ENCODE measurements at places on chromosomes 16 and 17.
A peak's percentile ranks its signal among the peaks of the same experiment; 100 is the strongest.

- no peaks in the 10 kb centered on the region for H3K27me3 ChIP-seq
- H3K27ac ChIP-seq: no peak overlapping the region
- H3K4me1 ChIP-seq: no peaks in the 10 kb centered on the region
- DNase-seq: no peak
- no peaks in the 10 kb centered on the region for H3K36me3 ChIP-seq
- no peak overlapping the region for H3K4me3 ChIP-seq
Measured at GRCh38 chr17:74857191-74857590, 2.5 kb downstream of the GRIN2C start.

DNA sequence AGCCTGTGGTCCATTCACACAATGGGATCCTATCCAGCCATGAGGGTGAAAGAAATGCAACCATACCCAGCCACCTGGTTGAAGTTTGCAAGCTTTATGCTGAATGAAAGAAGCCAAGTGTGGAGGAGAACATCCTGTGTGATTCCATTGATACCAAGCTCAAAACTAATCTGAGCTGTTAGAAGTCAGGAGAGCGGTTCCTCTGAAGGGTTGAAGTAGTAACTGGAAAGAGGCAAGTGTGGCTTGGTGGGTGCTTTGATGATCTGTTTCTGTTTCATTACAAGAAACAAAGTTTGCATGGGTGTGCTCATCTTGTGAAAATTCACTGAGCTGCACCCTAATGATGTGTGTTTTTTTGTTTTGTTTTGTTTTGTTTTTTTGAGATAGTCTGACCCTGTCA lies 99.4 kb downstream of the SALL1 start:
- no peaks in the 10 kb centered on the region for H3K36me3 ChIP-seq
- no peaks in the 10 kb centered on the region for H3K27me3 ChIP-seq
- H3K4me1 ChIP-seq: no peaks in the 10 kb centered on the region
- no peak overlapping the region for H3K27ac ChIP-seq

- no peak for DNase-seq
- no peak overlapping the region for H3K27ac ChIP-seq
- H3K4me3 ChIP-seq: no peak overlapping the region
- H3K27me3 ChIP-seq: no peaks in the 10 kb centered on the region
Measured at GRCh38 chr17:1727258-1727789, 2.8 kb downstream of the WDR81 start.

GRCh38 chr17:50373705-50374104 lies 676 bp downstream of the EME1 start:
- no peaks in the 10 kb centered on the region for H3K36me3 ChIP-seq
- H3K4me3 ChIP-seq: no peak overlapping the region
- no peaks in the 10 kb centered on the region for H3K27me3 ChIP-seq
- peaks cover 11% of the 10 kb centered on the region for H3K4me1 ChIP-seq
- DNase-seq: no peak

GRCh38 chr17:44251062-44251461 lies 16.9 kb downstream of the SLC4A1 start:
- H3K4me3 ChIP-seq: no peak overlapping the region
- H3K36me3 ChIP-seq: no peaks in the 10 kb centered on the region
- no peak for DNase-seq
- no peaks in the 10 kb centered on the region for H3K27me3 ChIP-seq
- H3K27ac ChIP-seq: no peak overlapping the region

DNA sequence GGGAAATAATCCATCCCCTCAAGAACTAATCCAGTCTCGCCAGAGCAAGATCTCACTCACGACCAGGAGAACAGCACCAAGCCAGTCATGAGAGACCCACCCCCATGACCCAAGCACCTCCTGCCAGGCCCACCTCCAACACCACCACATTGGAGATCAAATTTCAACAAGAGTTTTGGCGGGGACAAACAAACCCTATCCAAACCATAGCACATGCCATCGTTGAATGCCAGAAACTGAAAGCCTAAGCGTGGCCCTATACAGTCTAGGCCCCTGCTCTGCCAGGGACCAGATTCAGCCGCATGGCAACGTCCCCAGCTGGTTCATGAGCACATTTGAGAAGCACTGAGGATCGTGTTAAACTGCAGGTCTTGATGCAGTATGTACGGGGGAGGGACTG lies 57.3 kb downstream of the AXIN2 start:
- H3K27ac ChIP-seq: no peak overlapping the region
- no peak overlapping the region for H3K4me3 ChIP-seq
- no peaks in the 10 kb centered on the region for H3K4me1 ChIP-seq

DNA sequence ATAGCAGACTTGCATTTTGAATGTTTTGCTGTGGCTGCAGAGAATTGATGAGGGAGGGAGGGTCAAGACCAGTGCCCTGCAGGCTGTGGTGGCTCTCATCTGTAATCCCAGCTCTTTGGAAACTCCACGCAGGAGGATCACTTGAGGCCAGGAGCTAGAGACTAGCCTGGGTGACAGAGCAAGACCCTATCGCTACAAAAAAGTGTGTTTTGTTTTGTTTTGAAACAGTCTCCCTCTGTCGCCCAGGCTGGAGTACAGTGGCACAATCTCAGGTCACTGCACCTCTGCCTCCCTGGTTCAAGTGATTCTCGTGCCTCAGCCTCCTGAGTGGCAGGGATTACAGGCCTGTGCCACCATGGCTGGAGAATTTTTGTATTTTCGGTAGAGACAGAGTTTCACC lies 1.9 kb upstream of the UBE2G1 start:
- no peak overlapping the region for H3K4me3 ChIP-seq
- no peaks in the 10 kb centered on the region for H3K36me3 ChIP-seq
- no peaks in the 10 kb centered on the region for H3K27me3 ChIP-seq

DNA sequence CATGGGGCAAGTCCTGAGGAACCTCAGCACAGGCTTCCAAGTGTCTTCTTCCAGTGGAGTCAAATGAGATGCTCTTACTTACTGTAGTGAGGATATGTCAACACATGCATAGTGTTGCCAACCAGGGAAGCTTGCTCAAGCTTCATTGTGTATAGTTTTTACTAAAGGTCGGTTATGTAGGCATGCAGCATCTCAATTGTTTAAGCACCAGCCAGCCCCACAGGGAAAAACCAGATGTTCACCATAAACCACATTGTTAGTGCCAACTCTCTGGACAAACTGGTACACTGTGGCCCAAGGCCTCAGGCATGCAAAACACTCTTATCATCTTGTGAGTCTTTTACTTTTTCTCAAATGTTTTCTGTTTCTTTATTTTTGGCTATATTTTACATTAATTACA lies 152.1 kb downstream of the PHKB start:
- no peak overlapping the region for H3K27ac ChIP-seq
- DNase-seq: no peak
- no peaks in the 10 kb centered on the region for H3K4me1 ChIP-seq

GRCh38 chr17:489758-490329 lies 137.2 kb upstream of the RPH3AL start:
- H3K27ac ChIP-seq: peak overlapping the region; percentile 70
- no peaks in the 10 kb centered on the region for H3K27me3 ChIP-seq
- H3K4me1 ChIP-seq: peaks cover 36% of the 10 kb centered on the region
- peak overlapping the region; percentile 51 for H3K4me3 ChIP-seq
- DNase-seq: peak; percentile 55
- no peaks in the 10 kb centered on the region for H3K36me3 ChIP-seq

DNA sequence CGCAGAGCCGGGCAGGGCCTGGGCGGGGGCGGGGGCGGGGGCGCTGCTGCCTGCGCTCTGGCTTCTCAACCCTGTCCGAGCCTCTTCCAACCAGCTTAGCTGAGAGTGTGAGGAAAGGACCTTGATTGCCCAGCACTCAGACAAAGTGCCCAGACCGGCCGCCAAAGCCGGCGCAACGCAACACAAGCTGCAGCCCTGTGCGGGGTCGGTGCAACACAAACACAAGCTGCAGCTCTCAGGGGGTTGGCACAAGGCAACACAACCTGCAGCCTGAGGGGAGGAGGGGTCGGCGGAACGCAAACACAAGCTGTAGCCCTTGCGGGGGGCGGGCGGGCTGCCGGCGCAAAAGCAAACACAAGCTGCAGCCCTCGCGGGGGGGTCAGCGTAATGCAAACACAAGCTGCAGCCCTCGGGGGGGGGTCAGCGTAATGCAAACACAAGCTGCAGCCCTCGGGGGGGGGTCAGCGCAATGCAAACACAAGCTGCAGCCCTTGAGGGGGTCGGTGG lies 60.0 kb downstream of the KLHDC4 start:
- H3K27me3 ChIP-seq: no peaks in the 10 kb centered on the region
- H3K36me3 ChIP-seq: peaks cover 50% of the 10 kb centered on the region
- peaks cover 28% of the 10 kb centered on the region for H3K4me1 ChIP-seq
- no peak overlapping the region for H3K4me3 ChIP-seq

- no peak overlapping the region for H3K27ac ChIP-seq
- peak; percentile 83 for DNase-seq
- H3K36me3 ChIP-seq: no peaks in the 10 kb centered on the region
- no peaks in the 10 kb centered on the region for H3K4me1 ChIP-seq
- peaks cover 3% of the 10 kb centered on the region for H3K27me3 ChIP-seq
Measured at GRCh38 chr16:67260426-67261063, 11.8 kb downstream of the SLC9A5 start.

DNA sequence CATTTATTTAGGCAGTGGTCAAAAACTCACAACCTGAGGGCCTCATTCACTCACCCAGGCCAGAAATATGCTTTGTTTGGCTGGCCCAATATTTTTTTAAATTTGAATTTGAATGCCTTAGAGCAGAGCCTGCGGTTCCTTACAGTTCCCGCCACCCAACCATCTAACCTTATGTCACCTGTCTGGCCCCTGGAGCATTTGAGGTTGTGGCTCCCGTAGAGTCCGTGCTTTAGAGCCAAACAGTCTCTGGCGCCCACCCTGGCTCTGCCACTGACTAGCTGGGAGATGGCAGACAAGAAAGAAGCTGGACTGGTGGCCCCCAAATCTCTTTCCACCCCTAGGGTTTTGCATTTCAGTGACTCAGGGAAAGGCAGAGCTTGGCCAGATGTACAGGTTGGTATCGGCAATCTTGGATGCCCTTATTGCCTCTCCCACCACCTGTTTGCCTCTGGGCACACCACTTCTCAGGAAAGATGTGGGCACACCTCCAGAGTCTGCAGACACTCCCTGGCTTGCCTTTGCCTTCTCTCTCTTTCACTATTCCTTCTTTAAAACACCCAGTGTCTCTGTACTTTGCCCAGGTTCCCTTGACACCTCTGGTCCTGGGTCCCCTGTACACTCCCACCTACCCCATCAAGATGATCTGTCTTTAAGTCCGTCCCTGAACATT lies 1.9 kb upstream of the MAP3K14 start:
- no peaks in the 10 kb centered on the region for H3K27me3 ChIP-seq
- no peak overlapping the region for H3K27ac ChIP-seq
- no peaks in the 10 kb centered on the region for H3K36me3 ChIP-seq
- no peak for DNase-seq
- H3K4me1 ChIP-seq: peaks cover 54% of the 10 kb centered on the region
- no peak overlapping the region for H3K4me3 ChIP-seq

DNA sequence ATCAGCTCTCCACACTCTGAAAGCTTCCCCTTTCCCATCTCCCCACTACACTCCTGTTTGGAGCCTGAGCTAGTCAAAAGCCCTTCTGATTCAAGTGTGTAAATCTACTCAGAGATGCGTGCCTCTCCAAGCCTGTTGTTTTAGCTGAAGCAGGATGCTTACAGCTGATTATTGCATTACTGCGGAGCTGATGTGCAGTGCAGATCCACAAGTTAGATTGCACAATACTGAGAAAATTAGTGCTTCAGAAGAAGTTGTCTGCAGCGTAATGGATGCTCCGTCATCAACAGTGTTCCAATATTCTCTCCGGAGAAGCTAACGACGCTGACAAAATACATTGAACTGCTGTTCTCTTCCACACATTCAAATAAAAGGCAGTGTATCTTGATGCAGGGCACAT lies 44.8 kb upstream of the NLRP1 start:
- peaks cover 12% of the 10 kb centered on the region for H3K27me3 ChIP-seq
- H3K27ac ChIP-seq: no peak overlapping the region
- H3K4me1 ChIP-seq: no peaks in the 10 kb centered on the region
- H3K4me3 ChIP-seq: no peak overlapping the region

- no peak for DNase-seq
- no peak overlapping the region for H3K4me3 ChIP-seq
- peaks cover 4% of the 10 kb centered on the region for H3K27me3 ChIP-seq
- no peaks in the 10 kb centered on the region for H3K4me1 ChIP-seq
- no peaks in the 10 kb centered on the region for H3K36me3 ChIP-seq
Measured at GRCh38 chr17:52136166-52136565, 22.3 kb downstream of the CA10 start.

GRCh38 chr17:31250229-31250628 lies 46.8 kb downstream of the OMG start:
- H3K36me3 ChIP-seq: peaks cover 4% of the 10 kb centered on the region
- H3K27ac ChIP-seq: no peak overlapping the region
- no peaks in the 10 kb centered on the region for H3K4me1 ChIP-seq
- no peak overlapping the region for H3K4me3 ChIP-seq
- no peak for DNase-seq

- no peak overlapping the region for H3K27ac ChIP-seq
- peaks cover 27% of the 10 kb centered on the region for H3K4me1 ChIP-seq
- H3K36me3 ChIP-seq: no peaks in the 10 kb centered on the region
- H3K4me3 ChIP-seq: no peak overlapping the region
- DNase-seq: no peak
- no peaks in the 10 kb centered on the region for H3K27me3 ChIP-seq
Measured at GRCh38 chr16:85631802-85632393, 18.8 kb downstream of the GSE1 start.

DNA sequence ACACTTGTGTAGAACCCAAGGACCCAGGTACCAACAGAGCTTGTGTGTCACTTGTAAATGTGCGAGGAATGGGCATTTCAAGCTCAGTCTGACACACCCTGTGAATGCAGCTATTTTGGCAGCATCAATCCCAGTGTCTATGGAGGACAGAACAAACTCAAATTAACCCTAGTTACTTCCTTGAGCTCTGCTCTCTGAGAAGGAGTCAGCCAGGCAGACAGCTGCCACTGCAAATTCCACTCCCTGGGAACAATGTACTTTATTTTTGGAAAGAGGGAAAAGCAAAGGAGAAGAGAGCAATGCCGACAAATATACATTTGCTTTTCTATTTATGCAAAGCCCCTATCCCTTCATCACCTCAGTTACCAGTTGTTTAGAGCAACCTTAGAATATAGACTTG lies 48.4 kb upstream of the NOG start:
- no peaks in the 10 kb centered on the region for H3K36me3 ChIP-seq
- H3K27me3 ChIP-seq: no peaks in the 10 kb centered on the region
- DNase-seq: no peak
- no peaks in the 10 kb centered on the region for H3K4me1 ChIP-seq
- no peak overlapping the region for H3K27ac ChIP-seq

DNA sequence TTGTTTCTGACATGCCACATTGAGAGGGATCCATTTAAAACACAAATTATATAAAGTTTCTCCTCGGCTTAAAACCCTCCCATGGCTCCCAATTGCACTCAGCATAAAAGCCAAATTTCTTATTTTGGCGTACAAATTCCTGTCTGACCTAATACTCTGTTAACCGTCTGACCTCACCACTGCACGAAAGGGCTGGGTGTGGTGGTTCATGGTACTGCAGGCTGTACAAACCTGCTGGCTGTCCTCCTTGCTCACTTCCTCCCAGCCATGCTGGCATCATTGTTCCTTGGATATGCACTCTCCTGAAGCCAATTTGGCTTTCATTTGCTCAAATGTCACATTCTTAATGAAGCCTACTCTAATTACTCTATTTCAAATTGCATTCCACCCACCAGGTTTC lies 301.6 kb upstream of the C16orf82 start:
- no peak overlapping the region for H3K4me3 ChIP-seq
- H3K36me3 ChIP-seq: no peaks in the 10 kb centered on the region
- H3K27me3 ChIP-seq: no peaks in the 10 kb centered on the region
- H3K27ac ChIP-seq: no peak overlapping the region
- DNase-seq: no peak

GRCh38 chr16:88483392-88483641 lies 30.2 kb downstream of the ZFPM1 start:
- H3K27ac ChIP-seq: no peak overlapping the region
- H3K4me3 ChIP-seq: no peak overlapping the region
- peaks cover 27% of the 10 kb centered on the region for H3K4me1 ChIP-seq
- peaks cover 20% of the 10 kb centered on the region for H3K36me3 ChIP-seq
- H3K27me3 ChIP-seq: no peaks in the 10 kb centered on the region
- DNase-seq: no peak

Data from common myeloid progenitor, CD34-positive (primary cell).